ENCODE measurements at places on chromosomes 5 and 9.

DNA sequence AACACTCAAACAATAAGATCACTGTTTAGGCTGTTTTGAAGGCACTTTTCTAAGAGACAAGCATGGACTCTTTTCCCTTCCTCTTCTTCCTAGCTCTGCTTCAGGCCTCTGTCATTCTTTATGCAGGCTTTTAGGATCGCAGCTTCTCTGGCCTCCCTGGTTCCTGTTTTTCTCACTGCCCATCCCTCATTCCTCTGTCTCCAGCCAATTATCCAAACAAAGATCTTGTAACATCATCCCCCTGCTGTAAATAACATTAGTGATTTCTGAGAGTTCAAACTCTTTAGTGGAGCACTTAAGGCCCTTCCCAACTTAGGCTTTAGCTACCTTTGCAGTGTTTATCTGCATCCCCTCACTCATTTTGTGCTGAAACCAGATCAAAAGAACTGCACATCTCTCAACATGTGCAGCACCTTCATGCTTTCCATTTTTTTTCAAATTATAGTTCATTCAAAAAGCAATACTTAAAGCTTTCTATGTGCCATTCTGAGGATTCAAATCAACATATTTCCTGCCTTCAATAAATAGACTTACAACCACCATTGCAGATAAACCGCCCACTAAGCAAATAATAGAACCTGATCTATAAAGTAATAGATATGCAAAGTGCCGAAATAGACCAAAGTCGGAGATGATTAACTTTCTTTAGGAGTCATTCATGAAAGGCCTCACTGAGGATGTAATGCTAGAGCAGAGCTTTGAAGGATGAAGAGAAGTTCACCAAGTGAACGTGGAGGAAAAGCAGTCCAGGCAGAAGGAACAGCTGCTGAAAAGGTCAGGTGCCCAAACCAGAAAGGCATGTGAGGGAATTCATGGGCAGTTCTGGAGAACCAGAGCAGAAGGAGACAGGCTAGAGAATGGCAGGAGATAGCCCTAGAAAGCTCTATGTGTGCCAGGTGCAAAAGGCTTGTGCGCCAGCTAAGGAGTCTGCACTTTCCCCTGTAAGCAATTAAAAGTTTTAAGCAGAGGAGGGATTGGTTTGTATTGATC lies 95.8 kb upstream of the ZNF366 start:
- no peak for DNase-seq

- no peak for DNase-seq
Observed at GRCh38 chr5:43019291-43019613, 20.9 kb downstream of the ANXA2R start.

GRCh38 chr9:98922721-98923435 lies 20.8 kb upstream of the COL15A1 start:
- no peak for DNase-seq

DNA sequence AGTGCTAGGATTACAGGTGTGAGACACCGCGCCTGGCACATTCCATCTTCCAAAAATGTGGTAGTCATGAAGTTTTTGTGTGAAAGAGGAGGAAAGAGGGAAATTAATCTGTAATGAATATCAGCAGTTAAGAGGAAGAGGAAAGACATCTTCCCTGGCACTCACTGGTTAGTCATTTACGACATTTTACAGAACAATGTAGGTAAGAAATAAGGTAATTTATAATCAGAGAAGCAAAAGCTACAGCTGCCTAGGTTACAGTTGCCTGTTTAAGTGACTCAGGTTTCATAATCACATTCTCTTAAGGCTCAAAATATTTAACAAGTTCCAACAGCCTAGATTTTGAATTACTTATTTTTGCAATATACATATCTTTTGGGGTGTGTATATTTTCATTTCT lies 26.9 kb downstream of the CNOT6 start:
- DNase-seq, result no peak

GRCh38 chr5:101846496-101846895 lies 449.6 kb downstream of the SLCO4C1 start:
- no peak for DNase-seq

GRCh38 chr5:132266836-132267160 lies 9.3 kb downstream of the PDLIM4 start:
- no peak for DNase-seq
